Mesothelial cell of epicardium (in vitro differentiated cells): ENCODE measurements at places on chromosomes 16 and 17. TPM values are rescaled to one million over a fixed set of nuclear protein-coding genes. Genes with fewer than 3 reads are reported as not detected.

DNA sequence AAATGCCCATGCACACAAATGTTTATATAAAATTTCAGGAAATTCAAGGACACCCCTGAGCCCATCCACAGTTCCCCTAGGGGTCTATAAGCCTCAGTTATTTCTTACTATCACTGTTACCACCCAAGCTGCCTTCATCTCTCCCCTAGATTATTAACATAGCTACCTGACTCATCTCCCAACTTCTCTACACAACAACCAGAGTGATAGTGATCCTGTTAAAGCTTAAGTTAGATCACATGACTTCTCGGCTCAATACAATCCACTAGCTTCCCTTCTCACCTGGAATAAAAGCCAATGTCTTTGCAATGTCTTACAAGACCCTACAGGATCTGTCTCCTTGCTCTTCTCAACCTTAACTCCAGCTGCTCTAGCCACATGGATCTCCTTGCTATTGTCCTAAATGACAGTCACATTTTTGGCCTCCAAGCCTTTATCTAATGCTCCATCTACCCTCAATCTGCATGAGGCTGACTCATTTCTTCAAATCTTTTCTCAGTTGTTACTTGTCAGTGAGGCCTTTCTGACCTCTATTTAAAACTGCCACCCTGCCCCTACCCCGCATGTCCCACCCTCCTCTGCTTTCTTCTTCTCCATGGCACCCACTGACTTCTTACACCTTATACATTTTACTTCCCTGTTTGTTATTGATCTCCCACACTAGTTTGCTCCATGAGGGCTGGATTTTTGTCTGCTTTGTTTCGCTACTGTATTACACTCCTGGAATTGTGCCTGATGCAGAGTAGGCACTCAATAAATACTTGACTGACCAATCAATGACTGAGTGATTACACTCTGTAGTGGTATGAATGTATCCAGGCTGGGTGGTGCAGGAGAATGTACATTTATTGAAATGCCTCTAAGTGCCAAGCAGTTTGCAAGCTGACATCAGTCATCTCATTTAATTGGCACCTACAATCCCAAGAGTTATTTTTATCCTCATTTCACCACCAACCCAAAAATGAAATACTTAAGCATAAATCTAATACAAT is 5.2 kb upstream of the LIG3 start:
- peaks cover 2% of the 10 kb centered on the region for H3K27me3 ChIP-seq
- peaks cover 8% of the 10 kb centered on the region for H3K4me1 ChIP-seq
- H3K4me3 ChIP-seq = no peak overlapping the region
- no peak for DNase-seq

DNA sequence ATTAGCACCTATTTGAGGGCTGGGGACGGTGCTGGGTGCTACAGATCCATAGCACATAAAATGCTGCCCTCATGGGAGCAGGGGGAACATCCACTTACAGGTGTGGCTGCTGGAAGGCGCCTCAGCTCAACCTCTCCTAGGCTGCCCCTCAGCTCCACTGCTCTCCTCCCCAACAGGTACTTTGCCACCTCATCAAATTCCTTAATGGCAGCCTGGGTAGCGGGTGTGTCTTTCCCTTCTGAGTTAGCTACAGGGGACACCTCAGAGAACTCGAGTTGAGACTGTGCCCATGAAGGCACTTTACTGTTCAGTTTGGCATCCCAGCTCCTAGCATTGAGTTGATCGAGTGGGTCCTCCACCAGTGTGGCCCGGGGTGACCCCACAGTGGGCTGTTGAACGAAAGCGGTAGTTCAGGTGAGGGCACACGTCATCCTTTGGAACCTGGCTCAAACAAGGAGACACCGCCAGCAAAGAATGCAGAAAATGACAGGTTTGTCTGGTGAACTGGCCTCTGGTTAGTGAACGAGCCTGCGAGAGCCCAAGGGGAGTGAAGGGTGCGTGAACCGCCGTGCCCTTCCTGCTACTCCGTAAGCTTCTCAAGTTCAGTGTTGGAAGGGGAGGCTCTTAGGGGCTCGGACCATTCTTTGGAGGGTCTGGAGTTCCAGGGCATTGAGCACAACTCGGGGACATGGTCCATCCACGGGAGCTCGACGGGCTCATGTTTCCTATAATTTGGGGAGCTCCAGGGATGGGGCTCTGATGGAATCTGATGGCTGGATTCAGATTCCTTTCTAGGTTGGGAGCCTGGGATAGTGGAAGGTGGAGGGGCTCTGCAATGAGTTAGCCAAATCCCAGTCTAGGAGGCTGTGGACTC is 3.5 kb upstream of the CMIP start:
- H3K27me3 ChIP-seq = peaks cover 2% of the 10 kb centered on the region
- peaks cover 29% of the 10 kb centered on the region for H3K4me1 ChIP-seq
- no peaks in the 10 kb centered on the region for H3K36me3 ChIP-seq
- no peak overlapping the region for H3K4me3 ChIP-seq
- no peak overlapping the region for H3K27ac ChIP-seq

- H3K36me3 ChIP-seq = no peaks in the 10 kb centered on the region
- DNase-seq = no peak
- H3K4me3 ChIP-seq = no peak overlapping the region
- H3K27ac ChIP-seq = no peak overlapping the region
Measured at GRCh38 chr17:13757871-13758270, 156.1 kb upstream of the HS3ST3A1 start.

DNA sequence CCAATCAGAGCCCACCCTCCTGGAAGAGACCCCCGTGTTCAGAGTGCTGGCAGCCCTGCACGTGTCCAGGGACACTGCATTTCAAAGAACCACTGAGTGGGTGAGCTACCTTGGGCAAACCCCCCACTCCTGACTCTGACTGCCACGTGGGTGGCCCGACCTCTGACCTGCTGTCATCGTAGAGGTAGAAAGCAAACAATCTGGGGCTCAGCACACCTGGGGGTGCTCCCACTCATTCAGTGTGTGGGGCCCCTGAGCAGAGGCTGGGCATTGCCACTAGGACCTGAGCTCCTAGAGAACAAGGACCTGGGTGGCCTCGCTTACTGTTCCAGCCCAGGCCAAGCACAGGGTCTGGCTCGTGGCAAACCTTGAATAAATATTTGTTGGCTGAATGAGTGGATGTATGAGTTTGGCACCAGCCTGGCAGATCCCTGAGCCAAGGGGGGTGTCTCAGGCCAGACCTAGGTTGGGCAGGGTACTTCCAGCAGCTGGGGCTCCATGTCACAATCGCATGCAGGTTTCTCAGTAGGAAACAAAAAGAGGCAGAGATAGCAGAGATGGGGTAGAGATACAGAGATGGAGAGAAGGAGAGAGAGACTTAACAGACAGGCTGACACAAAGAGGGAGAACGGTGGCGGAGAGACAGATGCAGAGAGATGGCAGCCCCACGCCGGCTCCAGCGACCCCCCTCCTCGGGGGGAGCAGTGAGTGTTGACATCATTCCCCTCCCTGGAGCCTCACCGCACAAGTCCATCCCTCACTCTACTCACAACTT is 5.4 kb upstream of the DRC7 start:
- no peak overlapping the region for H3K4me3 ChIP-seq
- H3K4me1 ChIP-seq = peaks cover 9% of the 10 kb centered on the region
- H3K27me3 ChIP-seq = no peaks in the 10 kb centered on the region
- H3K36me3 ChIP-seq = no peaks in the 10 kb centered on the region

Gene MLKL
- total RNA-seq = not detected in 3 replicates

DNA sequence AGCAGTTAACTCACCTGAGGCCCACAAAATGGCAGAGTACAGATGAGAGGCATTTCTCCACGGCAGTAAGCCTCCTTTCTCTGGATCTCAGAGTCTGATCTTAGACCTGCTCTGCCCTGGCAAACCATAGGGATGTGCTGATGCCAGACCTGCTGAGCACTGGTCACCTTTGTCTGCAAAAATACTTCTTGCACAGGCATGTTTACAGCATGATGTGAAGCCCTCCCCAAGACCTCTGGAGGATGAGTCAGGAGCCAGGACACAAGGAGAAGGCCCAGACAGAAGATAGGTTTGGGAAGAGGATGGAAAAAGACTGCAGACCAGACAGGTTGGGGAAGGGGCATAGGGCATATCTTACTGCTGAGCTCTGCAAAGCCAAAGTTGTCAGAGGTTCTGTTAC is 426.6 kb downstream of the PMP22 start:
- no peak overlapping the region for H3K27ac ChIP-seq
- H3K4me1 ChIP-seq = peaks cover 1% of the 10 kb centered on the region
- no peak for DNase-seq
- no peak overlapping the region for H3K4me3 ChIP-seq
- peaks cover 15% of the 10 kb centered on the region for H3K27me3 ChIP-seq
- H3K36me3 ChIP-seq = no peaks in the 10 kb centered on the region

GRCh38 chr16:89221604-89222003 is 4.1 kb downstream of the ZNF778 start:
- no peak overlapping the region for H3K4me3 ChIP-seq
- peaks cover 45% of the 10 kb centered on the region for H3K36me3 ChIP-seq
- peaks cover 8% of the 10 kb centered on the region for H3K4me1 ChIP-seq
- no peaks in the 10 kb centered on the region for H3K27me3 ChIP-seq

Gene SLC38A8
- not detected in 3 replicates for total RNA-seq

DNA sequence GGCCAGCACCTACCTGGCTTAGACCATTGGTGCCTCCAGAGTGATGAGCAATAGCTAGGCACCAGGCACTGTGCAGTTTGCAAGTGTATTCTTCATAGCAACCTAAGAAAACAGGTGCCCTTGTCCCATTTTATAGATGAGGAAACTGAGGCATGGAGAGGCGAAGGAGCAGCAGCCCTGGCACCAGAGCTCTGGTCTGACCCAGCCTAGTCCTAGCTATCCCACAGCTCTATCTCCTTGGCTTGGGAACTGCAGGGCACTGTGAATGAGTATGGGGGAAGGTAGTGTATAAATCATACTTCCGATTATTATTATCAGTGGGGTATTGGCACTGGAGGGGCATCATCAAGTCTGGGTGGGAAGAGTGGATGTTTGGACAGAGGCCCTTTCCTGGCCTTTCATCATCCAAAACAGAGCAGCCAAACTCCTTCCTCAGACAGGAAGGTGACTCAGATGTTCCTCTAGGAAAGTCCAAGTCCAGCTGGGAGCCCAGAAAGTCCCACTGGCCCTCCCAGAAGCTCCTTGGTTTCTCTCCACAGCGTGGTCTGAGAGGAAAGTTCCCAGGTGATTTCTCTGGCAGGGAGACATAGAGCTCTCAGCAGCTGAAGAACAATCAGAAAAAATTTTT is 32.0 kb upstream of the PLLP start:
- H3K27ac ChIP-seq = no peak overlapping the region
- H3K4me3 ChIP-seq = no peak overlapping the region
- no peak for DNase-seq

Gene CMTR2
- 25.3 to 29.2 TPM (median 28.7 TPM) in 3 replicates for total RNA-seq

DNA sequence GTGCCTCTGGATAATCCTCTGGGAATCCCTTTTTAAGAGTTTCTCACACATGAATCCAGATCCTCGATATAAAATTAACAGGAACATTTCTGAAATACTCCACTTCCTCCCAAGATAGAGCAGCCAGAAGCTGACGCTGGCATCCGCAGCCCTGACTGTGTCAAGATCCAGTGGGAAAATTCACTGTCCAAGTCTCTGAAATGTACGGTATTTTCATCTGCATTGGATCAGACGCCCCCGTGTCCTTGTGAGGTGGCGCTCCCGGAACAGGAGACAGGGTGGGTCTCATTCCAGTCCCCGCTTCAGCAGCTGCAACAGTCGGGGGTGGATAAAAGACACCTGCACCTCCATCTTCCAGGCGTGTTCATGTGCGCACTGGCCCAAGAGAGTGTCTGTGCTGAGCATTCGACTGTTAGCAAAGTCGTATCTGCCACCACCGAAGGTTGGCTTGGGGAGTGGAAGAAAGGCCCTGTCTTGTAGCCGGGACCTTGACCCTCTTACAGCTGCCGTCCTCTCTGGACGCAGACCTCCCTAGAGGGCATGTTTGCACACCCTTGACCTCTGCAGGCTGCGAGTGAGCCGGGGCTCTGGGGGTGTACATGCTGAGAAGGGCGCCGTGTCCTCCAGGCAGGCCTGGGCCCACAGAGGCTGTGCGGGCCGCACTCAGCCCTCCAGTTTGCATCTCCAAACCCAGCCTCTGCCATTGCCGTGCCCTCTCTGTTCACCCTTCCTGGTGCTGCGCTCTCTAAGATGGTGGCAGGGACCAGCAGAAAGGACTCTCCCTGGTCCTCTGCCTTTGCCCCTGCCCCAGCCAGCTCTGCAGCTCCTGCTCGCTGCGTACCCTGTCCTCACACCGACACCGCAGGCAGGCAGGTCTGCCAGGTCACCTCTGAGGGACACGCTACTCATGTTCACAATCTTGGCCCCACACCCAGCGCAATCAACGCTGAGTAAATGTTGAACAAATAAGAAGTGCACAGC is 72.0 kb upstream of the CHMP6 start:
- no peak overlapping the region for H3K27ac ChIP-seq
- no peak for DNase-seq
- H3K4me3 ChIP-seq = no peak overlapping the region
- H3K27me3 ChIP-seq = no peaks in the 10 kb centered on the region

DNA sequence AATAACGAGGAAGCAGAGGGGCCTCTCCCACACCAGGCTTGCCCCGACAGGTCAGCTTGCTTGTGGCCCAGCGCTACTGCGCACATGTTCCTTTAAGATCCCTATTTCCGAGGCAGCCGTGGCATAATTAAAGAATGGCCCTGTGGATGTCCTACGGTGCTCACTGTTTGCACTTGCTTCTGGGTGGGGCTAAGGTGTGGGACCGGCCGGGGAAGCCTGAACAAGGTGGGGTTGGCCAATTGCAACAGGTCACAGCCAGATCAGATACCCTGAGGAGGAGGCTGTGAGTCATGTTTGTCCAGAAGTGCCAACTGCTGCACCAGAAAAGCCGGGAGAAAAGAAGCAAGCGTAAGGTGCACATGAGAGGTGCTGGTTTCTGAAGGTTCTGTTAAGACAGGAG is 158.5 kb upstream of the CACNG5 start:
- no peak overlapping the region for H3K27ac ChIP-seq
- DNase-seq = no peak
- H3K36me3 ChIP-seq = peaks cover 3% of the 10 kb centered on the region
- H3K4me3 ChIP-seq = no peak overlapping the region

- H3K4me1 ChIP-seq = peaks cover 27% of the 10 kb centered on the region
- H3K36me3 ChIP-seq = no peaks in the 10 kb centered on the region
- H3K27ac ChIP-seq = peak overlapping the region; percentile 91
- DNase-seq = no peak
Measured at GRCh38 chr17:7748076-7748775, 30.7 kb downstream of the DNAH2 start.

DNA sequence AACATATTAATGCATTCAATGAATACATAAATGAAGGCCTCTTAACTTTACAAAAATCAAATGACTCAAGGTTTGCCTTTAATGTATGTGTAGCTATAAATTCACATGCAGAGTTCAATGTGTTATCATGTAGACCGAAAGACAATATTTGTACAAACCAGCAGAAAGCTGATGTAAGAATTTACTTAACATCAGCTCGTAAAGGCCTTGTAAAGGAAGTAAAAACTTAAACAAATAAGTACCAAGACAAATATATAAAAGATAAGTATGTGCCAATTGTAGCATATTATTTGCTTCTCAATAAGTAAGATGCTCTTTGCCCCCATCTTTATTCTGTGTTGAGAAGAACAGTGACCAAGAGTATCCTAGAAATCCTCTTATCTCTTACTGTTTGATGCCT is 105.7 kb downstream of the SYCE1L start:
- H3K36me3 ChIP-seq = no peaks in the 10 kb centered on the region
- no peak overlapping the region for H3K4me3 ChIP-seq
- H3K27ac ChIP-seq = no peak overlapping the region

GRCh38 chr17:57051886-57052361 is 33.1 kb upstream of the AKAP1 start:
- H3K4me3 ChIP-seq = no peak overlapping the region
- no peaks in the 10 kb centered on the region for H3K36me3 ChIP-seq
- no peak for DNase-seq
- H3K27me3 ChIP-seq = no peaks in the 10 kb centered on the region
